ENCODE measurements at places on chromosomes 6 and 20.

DNA sequence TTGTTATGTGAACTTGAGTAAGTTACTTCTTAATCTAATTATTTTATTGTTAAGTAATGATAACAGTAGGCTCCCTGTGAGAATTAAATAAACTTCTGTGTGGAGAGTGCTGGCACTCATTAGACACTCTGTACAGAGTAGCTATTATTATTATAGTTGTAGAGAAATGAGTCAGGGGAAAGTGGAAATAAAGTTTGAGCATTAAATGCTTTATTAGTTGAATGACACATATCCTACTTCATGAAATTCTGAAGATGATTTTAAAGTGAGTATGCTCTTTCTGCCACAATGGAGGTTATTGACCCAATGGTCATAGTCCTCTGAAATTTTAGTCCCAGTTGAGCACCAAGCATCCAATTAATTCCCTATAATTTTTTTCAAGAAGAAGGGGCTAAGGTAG is 5.9 kb downstream of the ECI2 start:
- no peak for DNase-seq

DNA sequence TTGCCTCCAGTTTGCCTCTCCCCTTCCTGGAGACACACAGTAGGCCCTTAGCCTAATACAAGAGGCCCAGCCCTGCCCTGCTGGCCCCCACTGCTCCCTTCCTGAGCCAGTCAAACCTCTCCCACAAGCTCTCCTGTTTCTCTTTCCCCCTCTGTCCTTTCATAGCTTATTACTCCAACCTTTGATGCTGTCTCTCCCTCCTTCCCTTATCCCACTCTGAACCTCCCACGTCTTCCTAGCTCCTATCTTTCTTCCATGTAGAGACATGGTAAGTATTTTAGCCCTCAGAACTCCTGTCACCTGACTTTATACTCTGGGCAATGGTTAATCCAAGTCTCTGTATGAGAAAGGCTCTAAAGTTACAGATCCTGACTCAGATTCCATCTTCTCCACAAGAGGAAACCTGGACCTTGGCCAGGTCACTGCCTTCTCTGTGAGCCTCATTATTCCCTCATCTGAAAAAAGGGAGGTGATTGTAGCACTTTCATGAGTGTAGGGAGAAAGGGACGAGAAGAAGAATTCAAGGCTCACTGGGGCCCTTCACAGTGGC is 6.7 kb downstream of the TGIF2 start:
- no peak for DNase-seq

DNA sequence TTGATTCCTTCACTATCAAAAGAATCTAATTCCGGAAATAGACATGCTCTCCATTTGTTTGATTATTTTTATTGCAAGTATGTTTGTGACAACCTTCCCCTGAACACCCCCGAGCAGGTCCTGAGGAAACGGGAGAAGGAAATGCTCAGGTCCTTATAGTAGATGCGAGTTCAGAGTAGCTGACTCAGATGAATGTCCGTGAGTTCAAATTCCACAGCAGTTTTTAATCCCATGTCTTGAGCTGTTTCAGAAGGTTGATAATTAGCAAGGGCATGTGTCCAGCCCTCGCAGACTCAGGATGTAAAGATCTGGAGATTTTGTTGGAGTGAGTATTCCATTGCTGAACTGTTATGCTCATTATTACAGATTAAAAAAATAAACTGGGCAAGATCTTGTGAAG is 169.3 kb downstream of the BCAS1 start:
- no peak for DNase-seq

GRCh38 chr6:8683204-8683603 is 247.9 kb upstream of the SLC35B3 start:
- no peak for DNase-seq

- DNase-seq = no peak
Observed at GRCh38 chr6:46648869-46649492, 3.6 kb downstream of the CYP39A1 start.

DNA sequence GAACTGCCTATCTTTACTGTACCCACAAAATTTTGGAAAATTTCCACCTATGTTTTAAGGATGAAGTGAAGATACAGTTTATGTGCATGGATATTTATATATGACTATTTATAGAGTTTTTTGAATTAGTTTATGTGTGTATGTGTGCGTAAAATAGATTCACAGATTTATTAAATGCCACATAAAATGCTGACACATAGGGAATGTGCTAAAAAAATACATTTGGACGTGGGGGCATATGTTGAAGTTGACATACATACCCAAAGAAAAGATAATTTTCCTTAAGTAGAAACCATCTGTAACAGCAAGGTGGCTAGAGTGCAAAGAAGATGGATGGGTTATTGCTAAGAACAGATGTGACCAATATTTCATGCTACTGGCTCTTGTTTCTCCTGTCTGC is 302.1 kb upstream of the RNF217 start:
- DNase-seq = no peak

DNA sequence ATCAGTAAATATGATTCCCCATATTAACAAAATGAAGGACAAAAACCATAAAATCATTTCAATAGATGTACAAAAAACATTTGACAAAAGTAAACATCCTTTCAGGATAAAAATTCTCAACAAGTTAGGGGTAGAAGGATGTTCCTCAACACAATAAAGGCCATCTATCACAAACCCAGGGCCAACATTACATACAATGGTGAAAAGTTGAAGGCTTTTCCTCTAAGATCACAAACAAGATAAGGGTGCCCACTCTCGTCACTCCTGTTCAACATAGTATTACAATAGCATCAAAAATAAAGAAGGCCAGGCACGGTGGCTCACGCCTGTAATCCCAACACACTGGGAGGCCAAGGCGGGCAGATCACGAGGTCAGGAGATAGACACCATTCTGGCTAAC is 22.6 kb upstream of the ASF1A start:
- no peak for DNase-seq

- DNase-seq = no peak
Observed at GRCh38 chr6:13400772-13401171, 72.4 kb upstream of the TBC1D7 start.

DNA sequence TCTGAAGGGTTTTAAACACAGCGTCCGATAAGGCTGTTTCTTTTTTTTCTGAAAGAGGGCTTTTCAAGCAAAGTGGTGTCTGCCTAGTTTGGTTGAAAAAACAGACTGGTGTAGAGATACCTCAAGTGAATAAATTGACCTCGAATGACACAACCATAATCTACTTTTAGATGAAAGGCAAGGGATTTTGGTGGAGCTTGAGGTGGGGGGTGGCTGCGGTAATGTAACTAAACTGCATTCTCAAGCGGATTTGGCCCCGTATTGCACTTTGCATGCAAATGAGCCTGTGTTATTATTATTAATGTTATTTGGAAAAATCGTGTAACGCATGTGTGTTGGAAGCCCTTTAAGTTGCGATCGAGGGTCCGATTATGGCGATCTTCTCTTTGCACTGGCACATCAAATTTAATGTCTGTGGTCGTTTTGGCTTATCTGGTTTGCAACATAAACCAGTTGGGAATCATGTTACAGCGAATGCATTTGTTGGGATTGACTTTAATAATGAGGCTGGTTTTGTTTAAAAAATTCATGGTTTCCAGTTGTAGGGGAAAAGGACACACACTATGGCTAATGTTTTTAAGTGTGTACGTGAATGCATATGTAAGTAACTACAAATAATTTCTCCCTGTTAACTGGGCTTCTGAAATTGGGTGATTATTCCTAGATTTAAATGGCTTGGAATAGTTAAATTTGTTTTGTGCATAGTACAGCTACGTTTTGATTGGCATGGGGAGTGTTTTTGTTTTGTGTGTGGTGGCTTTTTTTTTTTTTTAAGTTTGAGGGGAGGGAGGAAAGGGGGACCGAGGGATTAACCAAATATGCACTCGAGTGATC is 1.0 kb downstream of the JARID2 start:
- DNase-seq = peak; percentile 57

DNA sequence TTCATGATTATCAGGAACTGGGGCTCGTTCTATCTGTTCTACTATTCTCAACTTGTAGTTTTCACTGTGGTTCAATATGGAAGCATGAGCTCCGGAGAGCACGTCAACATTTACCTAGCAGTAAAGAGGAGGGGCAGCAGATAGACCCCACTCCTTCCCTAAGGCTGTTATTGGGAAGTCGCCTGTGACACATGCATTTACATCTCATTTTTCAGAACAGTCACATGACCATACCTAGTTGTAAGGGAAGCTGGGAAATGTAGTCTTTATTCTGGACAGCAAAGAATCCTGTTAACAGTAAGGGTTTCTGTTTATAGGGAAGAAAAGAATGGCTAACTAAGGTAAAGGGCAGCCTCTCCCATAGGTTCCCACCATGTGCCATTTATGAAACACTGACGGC is 158.3 kb downstream of the ZFP64 start:
- no peak for DNase-seq

DNA sequence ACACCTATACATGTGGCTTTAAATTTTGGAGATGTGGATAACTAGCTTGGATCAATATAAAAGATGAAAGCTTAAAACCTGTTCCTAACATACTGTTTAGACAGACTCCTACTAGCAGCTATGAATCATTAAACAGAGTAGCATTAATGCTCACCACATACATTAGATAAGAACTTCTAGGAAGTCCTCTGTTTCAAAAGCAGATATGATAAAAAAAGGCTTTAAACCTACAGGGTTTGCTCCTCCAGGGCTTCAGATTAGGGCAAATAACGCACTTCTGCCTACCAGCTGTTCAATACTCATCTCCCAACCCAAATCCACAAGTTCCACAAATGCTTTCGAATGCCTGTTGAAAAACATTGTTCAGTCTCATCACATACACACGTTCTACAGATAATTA is 1.5 kb downstream of the REPS1 start:
- peak; percentile 62 for DNase-seq

DNA sequence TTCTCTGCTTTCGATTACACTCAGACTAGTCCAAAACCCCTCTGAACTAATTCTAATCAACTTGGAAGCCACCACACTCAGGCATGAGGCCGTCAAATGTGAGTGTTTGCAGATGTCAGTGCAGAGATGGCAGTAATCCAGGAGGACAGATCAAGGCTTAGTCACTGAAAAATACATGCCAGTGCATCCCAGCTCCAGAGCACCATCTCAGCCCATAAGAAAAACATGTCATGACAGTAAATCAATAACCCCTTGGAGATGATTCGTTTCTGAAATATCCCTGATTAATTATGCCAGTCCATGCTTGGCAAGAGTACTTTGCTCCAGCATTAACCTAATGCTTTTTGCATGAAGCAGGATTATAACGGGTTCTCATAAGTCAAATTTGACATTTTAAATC is 179.5 kb downstream of the ADAT2 start:
- no peak for DNase-seq

GRCh38 chr6:157428427-157429202 is 47.6 kb downstream of the ZDHHC14 start:
- no peak for DNase-seq

DNA sequence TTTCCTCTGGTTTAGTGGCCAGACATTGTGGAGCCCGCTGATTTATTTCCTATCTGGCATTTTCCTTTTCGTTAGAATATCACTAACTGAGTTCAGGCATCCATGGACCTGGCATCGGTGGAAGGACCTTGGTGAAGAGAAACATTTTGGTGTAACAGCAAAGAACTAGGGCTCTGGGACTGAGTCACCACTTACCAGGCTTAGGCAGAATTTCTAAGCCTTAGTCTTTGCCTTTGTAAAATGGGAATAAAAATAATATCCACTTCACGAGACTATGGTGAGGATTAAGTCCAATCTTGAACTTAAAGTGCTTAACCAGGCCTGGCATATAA is 42.0 kb upstream of the ENPP1 start:
- DNase-seq = no peak

DNA sequence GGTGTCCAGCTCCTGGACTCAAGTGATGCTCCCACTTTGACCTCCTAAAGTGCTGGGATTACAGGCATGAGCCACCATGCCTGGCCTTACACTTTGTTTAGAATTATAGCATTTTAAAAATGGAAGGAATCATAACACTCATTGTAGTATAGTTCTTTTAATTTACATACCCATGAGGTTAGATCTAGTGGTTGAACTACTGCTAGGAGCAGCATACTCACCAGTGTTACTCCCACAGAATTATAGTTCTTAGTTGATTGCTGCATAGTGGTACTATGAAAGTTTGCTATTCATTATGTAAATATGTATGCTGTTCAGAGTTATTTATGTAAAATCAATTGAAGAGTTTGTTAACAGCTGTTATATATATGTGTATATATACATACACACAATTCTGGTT is 85.4 kb downstream of the MYO6 start:
- DNase-seq = no peak

DNA sequence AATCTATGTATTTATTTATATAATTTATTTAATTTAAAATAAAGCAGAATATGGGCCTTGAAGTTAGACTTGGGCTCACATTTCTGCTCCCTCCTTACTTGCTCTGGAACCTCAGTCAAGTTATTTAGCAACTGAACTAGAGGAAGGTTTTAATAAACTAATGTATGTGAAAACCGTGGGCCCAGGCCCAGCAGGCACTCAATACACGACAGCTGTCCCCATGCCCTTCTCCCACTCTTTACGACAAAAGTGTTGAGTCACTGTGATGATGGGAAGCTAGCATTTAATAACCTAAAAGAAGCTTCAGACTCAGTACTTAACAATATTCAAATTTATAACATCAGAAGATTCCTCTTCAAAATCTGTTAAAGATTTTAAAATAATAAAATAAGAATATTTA is 46.7 kb downstream of the SERAC1 start:
- DNase-seq = no peak

GRCh38 chr6:44102527-44102926 is 24.7 kb downstream of the MRPL14 start:
- DNase-seq = no peak

DNA sequence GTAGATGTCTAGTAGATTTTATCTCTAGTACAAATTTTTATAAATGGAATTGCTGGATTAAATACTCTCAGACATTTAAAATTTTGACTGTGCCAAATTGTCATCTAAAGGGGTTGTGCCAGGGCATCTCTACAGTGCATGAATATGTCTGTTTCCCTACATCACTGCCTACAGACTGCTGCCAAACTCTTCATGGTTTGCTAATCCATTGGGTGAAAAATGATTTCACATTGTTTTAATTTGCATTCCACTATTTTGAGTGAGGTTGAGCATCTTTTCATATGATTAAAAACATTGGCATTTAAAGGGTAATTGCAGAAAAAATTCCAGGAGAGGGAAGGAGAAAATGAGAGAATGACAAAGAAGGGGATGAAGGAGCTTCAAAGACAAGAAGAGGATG is 267.7 kb upstream of the RNF24 start:
- DNase-seq = no peak

DNA sequence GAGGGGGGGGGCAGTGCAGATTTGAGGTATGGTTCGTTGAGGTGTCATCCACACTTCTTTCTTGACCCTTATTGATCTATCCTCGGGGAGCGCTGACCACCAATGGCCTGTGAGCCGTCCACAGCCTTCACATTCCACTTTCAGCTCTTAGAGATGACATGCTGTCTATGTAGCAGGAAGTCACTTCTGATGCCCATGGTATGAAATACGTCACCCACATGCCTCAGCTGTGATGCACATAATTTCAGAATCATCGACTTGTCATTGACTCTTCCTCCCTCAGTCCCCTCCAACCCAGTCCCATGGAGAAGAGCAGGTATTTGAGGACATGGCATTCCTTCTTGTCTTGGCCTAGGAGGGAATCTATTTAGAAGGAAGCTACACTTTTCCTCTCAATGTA is 4.7 kb upstream of the ADGRF5 start:
- no peak for DNase-seq
